CD8-positive, alpha-beta T cell (primary cell): ENCODE measurements at places on chromosomes 16 and 17. TPM values are rescaled to one million over a fixed set of nuclear protein-coding genes. Genes with fewer than 3 reads are reported as not detected.

Gene HOXB13
- not detected for total RNA-seq

Gene NMRAL1
- 31.8 TPM for total RNA-seq

Gene RNU2-1
- 2,573 TPM for total RNA-seq

Gene DNAH9
- not detected for total RNA-seq

Gene MYH10
- 1.1 TPM for total RNA-seq
